Hepatocyte (in vitro differentiated cells): ENCODE measurements at places on chromosomes 1 and 21. TPM values are rescaled to one million over a fixed set of nuclear protein-coding genes. Genes with fewer than 3 reads are reported as not detected.

ADAMTSL4 gene
- 19.7 and 28.0 TPM in 2 replicates for polyA plus RNA-seq

- no peak for DNase-seq
These were observed 9.1 kb upstream of the LCE2D start for GRCh38 chr1:152654110-152654509.

- DNase-seq: no peak
These were observed 23.6 kb downstream of the TLCD4 start for GRCh38 chr1:95140791-95141190.

DNA sequence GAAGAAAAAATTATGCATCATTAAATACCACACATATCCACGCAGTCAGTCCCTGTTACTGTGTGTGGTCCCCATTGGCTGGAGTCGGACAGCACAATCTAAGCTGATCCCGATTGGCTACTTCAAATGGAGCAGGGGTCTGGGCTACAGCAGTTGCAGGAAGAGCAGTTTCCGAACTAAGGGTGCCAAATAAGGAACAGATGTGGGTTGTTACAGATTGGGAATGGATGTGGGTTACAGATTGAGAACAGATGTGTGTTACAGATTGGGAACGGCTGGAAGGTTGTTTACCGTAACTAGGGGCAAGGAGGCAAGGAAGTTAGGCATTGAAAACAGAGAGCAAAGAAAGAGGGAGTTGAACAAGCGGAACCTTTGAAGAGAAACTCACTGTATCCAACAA is 19.9 kb downstream of the OR2L13 start:
- no peak for DNase-seq

TNFRSF25 gene
- 7.1 and 16.9 TPM in 2 replicates for polyA plus RNA-seq

GRCh38 chr1:156928043-156928602 is 7.7 kb downstream of the LRRC71 start:
- no peak for DNase-seq

- DNase-seq: no peak
These were observed 2.2 kb downstream of the RUNX1 start for GRCh38 chr21:35046880-35047229.

RBBP5 gene
- polyA plus RNA-seq: 9.0 and 9.2 TPM in 2 replicates

DNA sequence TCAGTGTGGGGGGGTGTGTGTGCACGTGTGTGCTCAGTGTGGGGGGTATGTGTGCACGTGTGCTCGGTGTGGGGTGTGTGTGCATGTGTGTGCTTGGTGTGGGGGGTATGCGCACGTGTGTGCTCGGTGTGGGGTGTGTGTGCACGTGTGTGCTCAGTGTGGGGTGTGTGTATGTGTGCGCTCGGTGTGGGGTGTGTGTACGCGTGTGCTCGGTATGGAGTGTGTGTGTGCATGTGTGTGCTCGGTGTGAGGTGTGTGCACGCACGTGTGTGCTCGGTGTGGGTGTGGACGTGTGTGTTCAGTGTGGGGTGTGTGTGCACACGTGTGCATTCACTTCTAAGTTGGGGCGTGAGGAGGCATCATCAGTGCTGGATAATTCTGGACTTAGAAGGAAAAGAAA is 77.9 kb downstream of the PRDM16 start:
- no peak for DNase-seq

VAV3 gene
- 12.3 and 12.7 TPM in 2 replicates for polyA plus RNA-seq

LAD1 gene
- polyA plus RNA-seq: 63.5 and 68.6 TPM in 2 replicates

GRCh38 chr1:31830511-31830910 is 14.7 kb upstream of the SPOCD1 start:
- no peak for DNase-seq

- DNase-seq: no peak
These were observed 62.5 kb downstream of the CHRM3 start for GRCh38 chr1:239448911-239449310.

PSEN2 gene
- polyA plus RNA-seq: 12.7 and 14.3 TPM in 2 replicates

- no peak for DNase-seq
These were observed 211.7 kb downstream of the NFIA start for GRCh38 chr1:61293986-61294504.

DNA sequence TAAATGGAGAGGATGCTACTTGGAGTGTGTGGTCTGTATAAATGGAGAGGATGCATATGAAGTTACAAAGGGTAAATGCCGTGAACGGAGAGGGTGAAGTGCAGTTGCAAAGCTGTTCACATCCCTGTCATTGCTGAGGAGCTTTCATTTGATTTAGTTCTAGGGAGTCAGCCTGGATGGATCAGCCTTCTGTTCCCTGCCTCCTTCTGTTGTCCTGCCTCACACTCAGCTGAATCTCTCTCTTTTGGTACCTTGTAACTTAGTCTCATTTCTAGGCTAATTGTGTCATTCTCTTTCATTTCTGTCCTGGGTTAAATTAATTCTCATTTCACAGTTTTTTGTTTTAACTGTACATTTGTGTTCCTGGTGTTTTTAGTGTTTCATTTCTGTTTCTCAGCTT is 133.2 kb upstream of the COL6A1 start:
- no peak for DNase-seq

- DNase-seq: no peak
These were observed 24.4 kb downstream of the KCNA2 start for GRCh38 chr1:110581682-110582145.

HCRTR1 gene
- 0.68 TPM in 1 of 2 replicates, not detected in the other for polyA plus RNA-seq

PTP4A2 gene
- 300 and 374 TPM in 2 replicates for polyA plus RNA-seq

GRCh38 chr1:190663962-190664361 is 186.3 kb upstream of the BRINP3 start:
- DNase-seq: no peak

GRCh38 chr1:110872366-110872744 is 593 bp upstream of the CD53 start:
- DNase-seq: no peak
